ENCODE measurements at places on chromosomes 3 and 15.

GRCh38 chr3:1700650-1701049 lies 398.0 kb upstream of the CNTN4 start:
- DNase-seq: no peak

DNA sequence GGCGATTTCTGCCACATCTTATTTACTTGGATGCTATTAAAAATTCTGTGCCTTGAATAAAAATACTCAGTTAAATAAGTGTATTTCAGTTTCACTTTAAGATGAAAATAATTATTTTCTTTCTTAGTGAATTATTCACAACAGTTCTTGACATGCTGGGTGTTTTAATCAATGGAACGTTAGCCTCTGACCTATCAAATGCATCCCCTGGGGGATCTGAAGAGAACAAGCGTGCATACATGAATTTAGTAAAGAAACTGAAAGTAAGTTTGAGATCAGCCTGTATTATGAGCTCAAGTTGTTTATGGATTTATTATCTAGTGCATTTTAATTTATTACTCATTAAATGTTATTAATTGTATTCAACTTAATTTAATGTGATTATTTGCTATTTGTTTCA lies 597 bp downstream of the P2RY12 start:
- DNase-seq: no peak

- DNase-seq: no peak
Observed at GRCh38 chr15:29012097-29012496, 126.3 kb downstream of the APBA2 start.

DNA sequence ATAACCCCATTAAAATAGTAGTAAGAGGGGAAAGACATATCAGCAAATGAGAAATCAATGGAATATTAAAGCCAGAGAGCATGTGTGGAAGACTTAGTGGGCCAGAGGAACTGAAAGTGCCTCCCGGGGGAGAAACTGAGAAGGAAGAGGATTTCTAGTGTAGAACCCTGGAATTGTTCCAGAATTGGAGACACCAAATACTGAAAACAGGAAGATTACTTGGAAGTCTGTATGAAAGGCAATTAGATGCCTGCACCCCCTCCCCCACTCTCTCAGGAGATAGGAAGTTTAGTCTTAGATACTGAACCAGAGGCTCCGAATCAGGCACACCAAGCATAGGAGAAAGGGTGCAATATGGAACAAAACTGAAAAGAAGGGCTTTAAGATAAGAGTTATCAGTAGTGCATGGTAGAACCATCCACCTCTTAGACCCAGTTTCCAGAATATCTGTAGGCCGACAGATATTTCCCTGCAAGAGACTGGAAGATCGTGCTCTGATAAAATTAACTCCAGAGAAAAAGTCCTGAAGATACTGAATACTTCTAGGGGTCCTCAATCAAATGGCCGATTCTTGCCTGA lies 32.4 kb downstream of the KLHL18 start:
- no peak for DNase-seq

DNA sequence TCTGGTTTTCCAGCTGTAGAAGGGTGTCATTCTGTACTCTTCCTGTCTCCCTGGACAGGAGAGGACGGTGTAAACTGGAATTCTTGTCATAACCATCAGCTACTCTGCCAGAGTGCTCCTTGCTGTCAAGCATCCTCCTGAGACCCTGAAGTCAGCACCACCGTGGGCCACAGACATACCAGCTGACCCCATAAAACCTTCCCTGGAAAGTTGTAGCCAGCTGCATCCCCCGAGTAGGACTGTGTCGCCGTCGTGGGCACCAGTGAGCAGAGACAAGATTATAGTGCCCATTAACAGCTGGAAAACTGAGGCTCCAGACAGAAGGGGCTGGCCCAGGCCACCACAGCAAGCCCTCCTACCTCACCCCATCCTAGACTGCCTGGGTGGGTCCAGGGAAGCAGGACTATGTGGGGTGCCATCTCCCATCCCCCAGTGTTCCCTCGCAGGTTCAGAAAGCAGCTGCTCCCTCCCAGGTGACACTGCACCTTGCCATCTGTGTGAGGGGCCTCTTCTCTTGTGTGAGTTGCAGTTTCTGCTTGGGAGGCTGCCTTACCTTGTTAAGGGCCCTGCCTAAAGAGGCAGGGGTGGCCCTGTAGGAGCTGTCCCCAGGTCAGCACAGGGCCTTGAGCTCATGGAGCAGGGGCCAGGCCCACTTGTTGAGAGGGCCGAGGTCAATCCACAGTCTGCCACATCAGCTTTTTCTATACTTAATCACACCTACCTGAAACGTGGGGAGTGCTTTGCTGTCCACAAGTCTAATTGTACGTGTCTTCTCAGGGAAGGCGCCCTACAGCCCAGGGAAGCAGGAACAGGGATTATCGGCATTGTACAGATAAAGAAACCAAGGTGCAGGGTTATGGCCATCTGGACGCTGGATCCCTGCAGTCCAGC lies 191.9 kb upstream of the LINGO1 start:
- no peak for DNase-seq

DNA sequence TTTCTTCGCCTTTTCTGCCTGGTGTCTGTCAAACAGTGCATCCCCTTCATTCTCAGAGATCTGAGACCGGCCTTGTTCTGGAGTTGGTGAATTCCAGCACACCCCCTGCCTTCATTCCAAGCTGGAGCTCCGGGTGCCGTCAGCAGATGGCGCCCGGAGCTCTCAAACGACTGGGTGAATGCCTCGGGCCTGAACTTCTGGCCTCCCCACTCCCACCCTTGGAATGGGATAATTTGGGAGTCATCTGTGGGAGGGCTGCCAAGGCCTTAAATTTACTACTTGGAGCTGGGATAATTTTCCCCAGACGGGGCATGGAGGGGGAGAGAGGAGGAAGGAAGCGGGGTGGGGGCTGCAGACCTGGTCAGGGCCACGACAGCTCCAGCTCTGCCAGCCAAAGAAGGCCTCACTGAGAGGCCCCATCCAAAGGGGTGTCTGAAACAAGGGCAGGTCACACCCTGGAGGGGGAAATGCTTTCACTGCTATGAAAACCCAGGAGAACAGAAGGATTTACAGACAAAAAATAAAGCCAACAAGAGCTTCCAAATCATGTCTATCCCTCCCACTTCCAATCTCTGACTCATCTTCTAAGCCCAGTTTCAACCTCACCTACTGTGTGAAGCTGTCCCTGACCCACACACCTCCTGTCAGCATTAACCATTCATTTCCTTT lies 187.9 kb downstream of the OPA1 start:
- DNase-seq: peak; percentile 38
